Endothelial cell (in vitro differentiated cells): ENCODE measurements at places on chromosomes 5 and 9. TPM values are rescaled to one million over a fixed set of nuclear protein-coding genes. Genes with fewer than 3 reads are reported as not detected.

GRCh38 chr9:134526584-134527477 lies 114.8 kb upstream of the COL5A1 start:
- no peaks in the 10 kb centered on the region for H3K36me3 ChIP-seq
- H3K27me3 ChIP-seq = peaks cover 8% of the 10 kb centered on the region
- H3K4me3 ChIP-seq = no peak overlapping the region
- no peaks in the 10 kb centered on the region for H3K4me1 ChIP-seq

Gene HRH2
- total RNA-seq = 0.41 TPM

DNA sequence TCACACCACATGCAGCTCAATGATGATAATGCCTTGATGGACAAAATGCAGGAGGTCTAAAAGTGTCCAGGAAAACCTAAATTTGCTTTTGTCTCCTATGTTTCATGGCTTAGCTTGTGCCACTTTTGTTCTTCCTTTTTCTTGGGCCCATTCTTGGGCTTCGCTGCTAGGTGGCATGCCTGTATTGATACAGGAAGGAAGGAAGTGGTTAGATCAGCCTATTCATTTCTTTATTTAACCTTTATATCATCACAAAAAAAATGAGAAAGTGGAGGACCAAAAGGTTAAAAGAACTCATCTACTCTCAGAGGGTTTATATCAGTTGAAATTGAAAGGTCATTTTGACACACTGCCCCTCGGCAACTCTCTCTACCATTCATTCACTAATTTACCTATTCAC lies 260.2 kb downstream of the ARHGAP26 start:
- no peak overlapping the region for H3K4me3 ChIP-seq
- no peak for DNase-seq
- H3K4me1 ChIP-seq = peaks cover 5% of the 10 kb centered on the region

DNA sequence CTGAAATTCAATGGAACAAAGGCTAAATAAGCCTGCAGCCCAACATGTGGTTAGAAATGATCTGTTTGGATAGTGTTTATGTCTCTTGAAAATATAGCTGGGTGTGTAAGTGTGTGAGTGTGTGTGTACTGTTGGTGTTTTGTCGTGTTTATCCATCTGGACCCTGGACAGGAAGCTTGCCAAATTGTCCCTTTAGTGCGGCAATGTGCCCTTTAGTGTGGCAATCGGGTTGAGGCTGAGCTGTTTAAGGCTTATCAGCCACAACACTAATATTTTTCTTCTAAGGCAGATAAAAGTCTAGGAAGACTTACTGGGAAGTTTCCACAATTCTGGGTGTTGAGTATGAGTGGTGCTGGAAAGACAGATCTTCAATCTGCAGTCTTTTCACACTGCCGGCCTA lies 180.2 kb downstream of the YTHDC2 start:
- no peaks in the 10 kb centered on the region for H3K27me3 ChIP-seq
- peaks cover 33% of the 10 kb centered on the region for H3K4me1 ChIP-seq
- no peaks in the 10 kb centered on the region for H3K36me3 ChIP-seq
- DNase-seq = no peak

- H3K27ac ChIP-seq = peak overlapping the region; percentile 65
- DNase-seq = no peak
- peaks cover 44% of the 10 kb centered on the region for H3K4me1 ChIP-seq
- H3K27me3 ChIP-seq = no peaks in the 10 kb centered on the region
Observed at GRCh38 chr9:81621785-81622259, 67.5 kb downstream of the TLE1 start.

- H3K4me1 ChIP-seq = no peaks in the 10 kb centered on the region
- H3K36me3 ChIP-seq = peaks cover 24% of the 10 kb centered on the region
- peak overlapping the region; percentile 86 for H3K4me3 ChIP-seq
- DNase-seq = peak; percentile 40
Observed at GRCh38 chr5:115170134-115170928, 623 bp upstream of the TRIM36 start.

DNA sequence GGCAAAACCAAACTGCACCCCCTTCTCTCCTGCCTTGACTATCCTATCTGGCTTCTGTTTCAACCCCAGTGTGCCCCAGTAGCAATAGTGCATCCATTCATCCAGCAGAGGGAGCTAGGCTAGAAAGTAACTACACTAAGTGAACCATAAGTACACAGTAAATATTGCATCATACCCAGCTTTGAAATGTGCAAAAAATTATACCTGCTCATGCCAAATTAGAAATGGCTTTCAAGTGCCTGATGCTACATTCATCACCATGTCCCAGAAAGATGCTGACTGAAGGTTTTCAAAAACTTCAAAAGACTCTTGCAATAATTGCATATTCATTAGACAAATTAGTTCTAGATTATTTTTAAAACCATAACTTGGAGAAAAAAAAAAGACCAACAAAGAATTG lies 153.5 kb downstream of the PRELID2 start:
- peaks cover 9% of the 10 kb centered on the region for H3K4me1 ChIP-seq
- no peaks in the 10 kb centered on the region for H3K36me3 ChIP-seq
- H3K27me3 ChIP-seq = no peaks in the 10 kb centered on the region
- no peak overlapping the region for H3K27ac ChIP-seq
- no peak overlapping the region for H3K4me3 ChIP-seq
- peak; percentile 61 for DNase-seq

Gene IRX2
- 0.72 TPM for total RNA-seq

DNA sequence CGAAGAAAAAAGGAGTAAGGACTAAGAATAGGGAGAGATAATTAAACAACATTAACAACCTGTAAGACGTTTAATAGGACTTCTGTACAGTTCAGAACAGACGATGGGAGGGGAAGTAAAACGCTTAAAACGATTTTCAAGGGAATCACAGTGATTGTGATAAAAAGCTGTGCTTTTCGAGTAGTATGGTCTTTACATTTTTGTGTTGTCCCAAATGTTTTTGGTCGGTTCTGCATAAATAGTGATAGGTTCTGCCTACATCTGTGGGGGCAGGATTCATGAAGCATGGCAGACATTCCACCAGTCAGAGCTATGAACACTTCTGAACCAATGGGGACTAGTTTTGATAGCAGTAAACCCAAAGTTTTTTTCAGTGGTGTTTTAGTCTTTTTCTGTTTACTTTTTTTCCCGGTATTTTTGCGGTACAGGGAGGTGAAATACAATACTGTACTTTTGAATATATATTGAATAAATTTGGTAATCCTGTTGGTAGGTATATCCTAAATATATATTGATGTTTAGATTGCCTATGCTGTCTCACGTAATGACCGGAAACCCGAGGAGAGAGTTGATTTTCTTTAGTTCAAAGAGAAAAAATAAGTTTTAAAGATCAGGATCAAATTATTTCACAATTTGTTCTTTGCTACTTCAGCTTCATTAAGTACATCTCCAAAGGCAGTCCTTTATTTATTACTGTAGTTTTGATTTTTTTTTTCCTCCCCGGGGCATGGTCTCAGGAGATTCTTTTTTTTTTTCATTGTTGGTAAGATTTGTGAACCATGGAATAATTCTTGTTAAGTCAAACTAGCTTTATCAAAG lies 1.3 kb downstream of the ERBIN start:
- peak overlapping the region; percentile 93 for H3K27ac ChIP-seq
- peaks cover 10% of the 10 kb centered on the region for H3K36me3 ChIP-seq
- peak; percentile 9 for DNase-seq
- peaks cover 18% of the 10 kb centered on the region for H3K27me3 ChIP-seq
- H3K4me1 ChIP-seq = peaks cover 36% of the 10 kb centered on the region

Gene C9orf50
- not detected for total RNA-seq

Gene OBP2B
- total RNA-seq = not detected

- H3K4me1 ChIP-seq = no peaks in the 10 kb centered on the region
- H3K27me3 ChIP-seq = no peaks in the 10 kb centered on the region
- H3K27ac ChIP-seq = no peak within 1 kb of the TSS
Observed at GRCh38 chr9:134917431-134918373, at the start of gene FCN1. Gene FCN1 (minus strand): TSS chr9:134917912. CDS start chr9:134917871, 41 bp downstream.

GRCh38 chr5:79793722-79794121 lies 104.1 kb downstream of the CMYA5 start:
- H3K27me3 ChIP-seq = no peaks in the 10 kb centered on the region
- no peaks in the 10 kb centered on the region for H3K36me3 ChIP-seq
- no peaks in the 10 kb centered on the region for H3K4me1 ChIP-seq
- H3K27ac ChIP-seq = no peak overlapping the region
- no peak for DNase-seq
- no peak overlapping the region for H3K4me3 ChIP-seq
